HCT116 (cell line): ENCODE measurements at places on chromosomes 16 and 17. TPM values are rescaled to one million over a fixed set of nuclear protein-coding genes. Genes with fewer than 3 reads are reported as not detected.

DNA sequence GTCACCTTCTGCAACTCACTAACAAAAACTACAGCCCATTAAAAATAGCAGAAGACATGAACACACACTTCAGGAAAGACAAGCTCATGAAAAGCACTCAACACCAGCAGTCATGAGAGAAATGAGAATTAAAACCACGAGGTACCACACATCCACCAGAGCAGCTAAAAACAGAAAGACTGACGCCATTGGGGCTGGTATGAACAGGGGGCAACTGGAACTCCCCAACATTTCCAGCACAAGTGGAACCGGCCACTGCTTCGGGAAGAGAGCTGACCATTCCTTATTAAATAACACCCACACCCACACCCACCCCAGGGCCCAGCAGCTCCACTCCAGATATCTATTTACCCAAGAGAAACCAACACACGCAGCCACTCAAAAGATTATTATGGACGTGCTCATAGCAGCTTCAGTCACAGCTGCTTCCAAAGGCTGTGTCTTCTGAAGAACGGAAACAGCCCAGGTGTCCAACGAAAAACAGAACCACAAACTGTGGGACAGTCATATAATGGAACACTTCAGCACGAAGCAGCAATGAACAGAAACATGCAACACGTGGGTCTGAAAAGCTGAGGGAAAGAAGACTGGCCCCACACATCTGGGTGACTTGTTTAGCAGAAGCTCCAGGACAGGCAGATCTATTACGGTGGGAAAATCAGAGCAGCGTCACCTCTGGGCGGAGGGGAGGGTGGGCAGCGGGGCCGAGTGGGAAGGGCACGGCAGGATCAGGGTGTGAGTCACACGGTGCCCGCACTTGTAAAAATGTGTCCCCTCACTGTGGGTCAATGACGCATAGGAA lies 41.1 kb downstream of the KLHDC4 start:
- no peak overlapping the region for H3K4me3 ChIP-seq
- H3K4me1 ChIP-seq, result no peaks in the 10 kb centered on the region
- H3K36me3 ChIP-seq, result peaks cover 37% of the 10 kb centered on the region
- H3K27me3 ChIP-seq, result no peaks in the 10 kb centered on the region
- H3K27ac ChIP-seq, result no peak overlapping the region

The TBC1D24 gene
- 24.6 TPM for total RNA-seq

The TMC5 gene
- 15.7 TPM for total RNA-seq

- no peak overlapping the region for H3K4me3 ChIP-seq
- no peak overlapping the region for H3K27ac ChIP-seq
- no peaks in the 10 kb centered on the region for H3K4me1 ChIP-seq
- no peaks in the 10 kb centered on the region for H3K36me3 ChIP-seq
Observed at GRCh38 chr17:9228408-9229159, 207.3 kb downstream of the NTN1 start.

- H3K27me3 ChIP-seq, result no peaks in the 10 kb centered on the region
- no peak for DNase-seq
- no peak overlapping the region for H3K4me3 ChIP-seq
- no peak overlapping the region for H3K27ac ChIP-seq
Observed at GRCh38 chr16:14125708-14126107, 54.6 kb downstream of the MRTFB start.

DNA sequence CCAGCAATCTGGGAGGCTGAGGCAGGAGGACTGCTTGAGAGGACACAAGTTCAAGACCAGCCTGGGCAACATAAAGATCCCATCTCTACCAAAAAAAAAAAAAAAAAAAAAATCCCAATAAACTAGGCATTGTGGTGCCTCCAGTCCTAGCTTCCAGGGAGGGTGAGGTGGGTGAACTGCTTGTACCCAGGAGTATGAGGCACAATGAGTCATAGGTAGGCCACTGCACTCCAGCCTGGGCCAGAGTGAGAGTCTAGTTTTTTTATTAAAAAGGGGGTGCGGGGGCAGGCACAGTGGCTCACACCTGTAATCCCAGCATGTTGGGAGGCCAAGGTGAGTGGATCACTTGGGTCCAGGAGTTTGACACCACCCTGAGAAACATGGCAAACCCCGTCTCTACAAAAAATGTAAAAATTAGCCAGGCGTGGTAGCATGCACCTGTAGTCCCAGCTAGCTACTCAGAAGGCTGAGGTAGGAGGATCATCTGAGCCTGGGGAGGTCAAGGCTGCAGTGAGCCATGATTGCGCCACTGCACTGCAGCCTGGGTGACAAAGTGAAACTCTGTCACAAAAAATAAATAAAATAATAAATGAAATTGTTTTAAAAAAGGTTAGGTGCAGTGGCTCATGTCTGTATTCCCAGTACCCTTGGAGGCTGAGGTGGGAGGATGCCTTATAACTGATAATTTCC lies 7.8 kb upstream of the CHST6 start:
- no peaks in the 10 kb centered on the region for H3K36me3 ChIP-seq
- H3K27me3 ChIP-seq, result no peaks in the 10 kb centered on the region
- H3K27ac ChIP-seq, result no peak overlapping the region
- DNase-seq, result no peak
- H3K4me1 ChIP-seq, result peaks cover 13% of the 10 kb centered on the region
- no peak overlapping the region for H3K4me3 ChIP-seq
